Suprapubic skin (tissue), 4 donors: ENCODE measurements at places on chromosomes 6 and 20. TPM values are rescaled to one million over a fixed set of nuclear protein-coding genes. Genes with fewer than 3 reads are reported as not detected.

DNA sequence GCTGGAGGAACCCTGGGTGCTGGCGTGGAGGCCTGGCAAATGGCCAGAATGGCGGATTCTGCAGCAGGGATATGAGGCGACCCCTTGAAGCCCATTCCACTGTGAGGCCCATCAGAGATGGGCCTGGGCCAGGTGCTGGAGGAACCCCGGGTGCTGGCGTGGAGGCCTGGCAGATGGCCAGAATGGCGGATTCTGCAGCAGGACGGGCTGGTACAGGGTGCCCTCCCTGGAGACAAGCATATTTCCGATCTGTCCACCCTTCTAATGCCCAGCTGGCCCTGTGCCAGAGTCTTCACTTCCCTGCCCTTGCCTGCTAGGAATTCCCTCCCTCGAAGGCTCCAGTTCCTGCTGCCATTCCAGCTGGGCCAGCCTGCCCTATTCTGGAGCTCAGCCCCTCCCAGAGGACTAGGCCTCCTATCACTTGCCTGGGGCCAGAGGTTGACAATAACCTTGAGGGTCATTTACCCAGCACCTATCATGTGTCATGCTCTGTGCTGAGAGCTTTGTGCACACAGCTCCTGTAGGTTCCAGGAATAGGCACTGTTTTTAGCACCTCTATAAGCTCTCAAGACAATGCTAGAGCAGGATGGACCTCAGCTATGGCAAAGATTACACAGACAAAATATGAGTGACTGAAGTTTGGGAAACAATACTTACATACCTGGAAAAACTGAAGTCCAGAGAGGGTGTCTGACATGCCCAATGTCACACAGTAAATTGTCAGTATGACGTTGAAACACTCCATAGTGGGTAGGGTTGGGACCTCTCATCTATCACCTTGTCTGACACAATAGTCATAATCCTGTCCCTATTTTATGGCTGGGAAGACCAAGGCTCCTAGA is 21.4 kb downstream of the SUN5 start:
- peak; percentile 48 for DNase-seq

- no peak for DNase-seq
These were observed 96.0 kb downstream of the DTD1 start for GRCh38 chr20:18683839-18684238.

GRCh38 chr20:3710703-3711483 is 1.5 kb downstream of the SIGLEC1 start:
- peak; percentile 91 for DNase-seq

DNA sequence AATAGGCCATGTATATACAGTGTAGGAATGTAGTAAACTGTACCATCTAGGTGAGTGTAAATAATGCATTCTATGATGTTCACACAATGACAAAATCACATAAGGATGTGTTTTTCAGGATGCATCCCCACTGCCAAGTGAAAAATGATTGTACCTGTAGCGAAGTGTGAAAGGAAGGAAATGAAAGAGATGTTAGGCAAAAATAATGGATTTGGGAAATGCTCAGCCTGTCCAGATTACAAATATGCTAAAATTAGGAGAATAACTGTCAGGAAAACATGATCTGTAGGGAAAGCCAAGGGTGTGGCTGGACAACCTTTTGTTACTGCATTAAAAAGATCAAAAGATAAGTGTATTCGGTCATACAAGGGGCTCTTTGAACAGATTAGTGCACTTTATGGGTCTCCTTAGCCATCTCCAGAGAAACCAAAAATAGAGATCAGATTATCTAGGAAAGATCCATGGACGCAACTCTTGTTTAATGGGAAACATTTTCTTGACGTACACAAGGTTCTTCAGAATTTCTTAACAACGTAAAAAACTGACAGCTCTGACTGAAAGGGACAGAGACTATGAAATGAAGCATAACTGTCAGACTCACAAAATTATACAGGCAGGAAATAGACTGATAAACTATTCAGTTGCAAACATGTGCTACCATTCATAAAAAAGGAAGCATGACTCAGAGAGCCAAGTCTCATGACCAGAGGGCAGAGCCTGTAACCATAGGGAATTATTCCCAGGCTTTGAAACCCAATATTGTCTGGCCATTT is 253.6 kb upstream of the RAB32 start:
- DNase-seq = no peak

- DNase-seq = no peak
These were observed 3.9 kb downstream of the FKBP1A start for GRCh38 chr20:1388741-1389483.

DNA sequence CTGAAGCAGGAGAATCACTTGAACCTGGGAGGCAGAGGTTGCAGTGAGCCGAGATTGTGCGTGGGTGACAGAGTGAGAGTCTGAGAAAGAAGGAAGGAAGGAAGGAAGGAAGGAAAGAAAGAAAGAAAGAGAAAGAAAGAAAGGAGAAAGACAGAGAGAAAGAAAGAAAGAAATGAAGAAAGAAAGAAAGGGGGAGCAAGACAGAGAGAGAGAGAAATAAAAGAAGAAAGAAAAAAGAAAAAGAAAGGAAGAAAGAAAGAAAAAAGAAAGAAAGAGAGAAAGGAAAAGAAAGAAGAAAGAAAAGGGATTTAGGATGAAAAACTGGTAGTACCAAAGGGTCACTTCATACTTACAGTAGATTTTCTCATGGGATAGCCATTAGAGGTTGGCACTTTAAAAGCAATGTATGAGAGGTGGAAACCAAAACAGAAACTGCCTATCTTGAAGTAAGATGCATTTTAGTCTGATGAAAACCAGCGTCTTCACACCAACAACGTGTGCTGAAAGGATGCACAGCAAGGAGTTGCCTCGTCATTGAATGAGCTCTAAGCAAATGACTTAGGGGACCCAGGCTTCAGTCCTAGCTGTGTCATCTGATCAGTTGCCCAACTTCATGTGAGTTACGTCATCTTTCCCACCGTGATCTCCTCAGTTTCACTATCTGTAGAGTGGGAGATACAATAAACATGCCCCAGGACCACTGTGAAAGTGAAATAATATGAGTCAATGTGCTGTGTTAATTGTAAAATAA is 133.9 kb upstream of the NEDD9 start:
- no peak for DNase-seq

- DNase-seq = no peak
These were observed 85.5 kb upstream of the CNKSR3 start for GRCh38 chr6:154596009-154596408.

GRCh38 chr6:85479208-85479607 is 29.3 kb downstream of the NT5E start:
- DNase-seq = no peak

DNA sequence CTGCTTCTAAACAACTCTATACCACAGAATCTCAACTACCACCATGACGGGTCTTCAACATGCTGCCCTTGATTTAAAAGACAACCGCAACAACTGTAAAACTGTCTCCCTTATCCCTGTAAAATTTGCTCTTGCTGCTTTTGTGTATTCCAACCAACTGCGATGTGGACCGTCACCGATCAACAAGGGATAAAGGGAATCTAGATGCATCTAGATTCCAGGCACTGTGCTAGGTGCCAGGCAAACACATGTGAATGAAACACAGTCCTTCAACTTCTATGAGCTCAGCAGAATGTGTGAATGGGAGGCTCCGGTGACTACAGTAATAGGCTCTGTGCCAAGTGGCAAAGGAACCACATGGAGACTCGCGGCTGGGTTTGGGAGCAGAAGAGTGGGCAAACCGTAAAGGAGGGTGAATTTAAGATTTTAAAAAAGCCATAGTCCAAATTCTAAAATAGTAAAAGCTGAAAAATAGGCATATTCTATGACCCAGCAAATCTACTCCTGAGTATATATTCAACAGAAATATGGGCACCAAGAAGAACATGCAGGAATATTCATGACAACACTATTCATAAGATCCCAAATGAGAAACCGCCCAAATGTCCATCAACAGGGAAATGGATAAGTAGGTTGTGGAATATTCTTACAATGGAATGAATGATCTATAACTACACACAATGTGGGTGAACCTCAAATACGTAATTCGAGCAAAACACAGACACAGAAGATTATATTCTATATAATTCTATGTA is 3.7 kb upstream of the PRND start:
- no peak for DNase-seq

DNA sequence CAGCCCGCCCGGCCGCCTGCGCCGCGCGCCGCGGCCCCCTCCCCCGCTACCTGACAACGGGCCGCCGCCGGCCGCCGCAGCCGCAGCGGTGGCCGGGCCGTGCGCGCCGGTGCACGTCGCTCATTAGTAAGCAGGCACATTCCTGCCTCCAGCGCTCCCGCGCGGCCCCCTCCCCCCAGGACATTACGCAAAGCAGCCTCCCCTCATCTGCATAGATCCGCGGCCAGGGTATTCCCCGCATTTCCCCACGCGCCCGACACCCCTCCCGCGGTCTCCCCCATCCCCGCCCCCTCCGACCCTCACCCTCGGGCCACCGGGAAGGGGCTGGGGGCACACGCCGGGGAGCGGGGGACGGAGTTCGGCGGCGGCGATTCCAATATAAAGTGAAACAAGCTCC is at the start of gene HIVEP2:
Gene HIVEP2, minus strand, starts transcription at position 128 of the 397 bp plus-strand sequence. CDS start 170,438 bp downstream, outside the sequence.
- DNase-seq = peak; percentile 95

GRCh38 chr6:116280161-116280932 is 617 bp upstream of the TSPYL1 start:
- DNase-seq = no peak

GRCh38 chr6:47096211-47096895 is 54.2 kb upstream of the ADGRF1 start:
- no peak for DNase-seq

GRCh38 chr6:96576221-96576620 is 13.3 kb downstream of the FHL5 start:
- DNase-seq = no peak

GRCh38 chr6:46850792-46851191 is 57.6 kb downstream of the MEP1A start:
- no peak for DNase-seq

- peak; percentile 78 for DNase-seq
These were observed 40.9 kb upstream of the ZBP1 start for GRCh38 chr20:57660922-57661745.

GRCh38 chr6:110688661-110689268 is 126.5 kb downstream of the CDK19 start:
- no peak for DNase-seq

DNA sequence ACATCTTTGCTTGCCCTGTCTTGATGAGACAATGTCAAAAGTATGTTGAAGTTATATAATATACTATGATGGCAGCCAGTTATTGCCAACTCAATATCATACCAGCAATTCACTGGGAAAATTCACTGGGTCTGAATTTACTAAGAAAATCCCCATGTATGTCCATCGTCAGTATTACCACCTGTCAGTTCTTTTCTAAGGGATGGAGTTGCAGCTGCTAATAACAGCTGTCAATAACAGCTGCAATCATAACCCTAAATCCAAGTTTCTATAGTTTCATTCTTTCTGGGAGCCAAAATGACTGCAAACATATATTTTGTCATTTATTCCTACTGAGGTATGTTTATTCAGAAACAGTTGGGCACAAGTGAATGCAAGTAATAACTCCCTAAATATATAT is 132.6 kb upstream of the RIN2 start:
- DNase-seq = no peak

- DNase-seq = no peak
These were observed 42.6 kb upstream of the TMEM170B start for GRCh38 chr6:11494786-11495564.

DNA sequence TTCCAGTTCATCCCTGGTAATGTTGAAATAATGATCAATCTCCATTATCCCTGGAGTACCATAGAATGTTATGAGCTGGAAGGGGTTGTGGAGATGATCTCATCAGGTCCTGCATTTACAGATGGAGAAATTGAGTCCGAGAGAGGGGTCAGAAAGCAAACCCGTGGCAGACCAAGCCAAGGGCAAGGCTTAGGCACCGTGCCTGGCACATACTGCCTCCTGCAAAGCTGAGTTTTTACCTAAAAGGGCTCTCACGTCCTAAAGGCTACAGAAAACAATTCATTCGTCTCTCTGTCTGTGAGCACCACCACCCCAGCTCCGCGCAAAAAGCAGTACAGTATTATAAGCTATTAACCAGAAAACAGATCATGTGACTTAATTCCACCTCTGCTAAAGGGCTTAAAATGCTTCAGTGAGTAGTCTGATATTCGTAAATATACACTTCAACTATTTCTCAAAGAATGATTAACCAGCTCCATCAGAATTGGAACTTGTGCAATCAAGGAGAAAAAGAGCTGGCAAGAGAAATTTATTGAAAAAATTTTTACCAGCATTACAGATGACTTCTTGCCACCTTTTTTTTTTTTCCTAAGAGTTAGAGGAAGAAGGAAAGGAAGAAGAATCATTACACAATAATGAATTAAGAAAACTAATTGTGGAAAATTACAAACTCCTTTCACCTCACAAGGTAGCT is 3.4 kb upstream of the PARD6B start:
- DNase-seq = no peak

DNA sequence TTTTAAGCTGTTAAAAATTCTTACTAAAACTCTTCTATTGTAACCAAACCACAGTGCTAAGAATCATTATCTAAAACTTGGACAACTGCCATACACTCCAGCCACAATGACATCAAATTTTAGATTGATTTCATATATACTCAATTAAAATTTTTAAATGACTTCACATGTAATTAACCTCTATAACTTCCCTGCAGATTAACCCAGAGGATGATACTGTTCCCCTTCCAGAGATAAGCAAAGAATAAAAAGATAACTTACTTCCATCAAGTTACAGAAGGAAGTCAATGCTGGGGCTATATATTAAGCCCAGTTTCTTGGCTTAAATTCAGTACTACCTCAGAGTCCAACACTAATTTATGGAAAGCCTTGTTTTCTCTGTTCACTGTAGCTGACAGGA is 71.3 kb downstream of the ARHGAP18 start:
- no peak for DNase-seq

GRCh38 chr6:32967151-32968091 is 973 bp upstream of the BRD2 start:
- no peak for DNase-seq

- no peak for DNase-seq
These were observed 128.3 kb upstream of the MAP3K7 start for GRCh38 chr6:90715093-90715655.

GRCh38 chr6:69719602-69720193 is 77.1 kb downstream of the LMBRD1 start:
- no peak for DNase-seq

The LAMA2 gene
- total RNA-seq = 15.1 TPM

The PTCRA gene
- total RNA-seq = not detected

The SSTR4 gene
- not detected for total RNA-seq

The FAM83C gene
- total RNA-seq = 68.8 TPM

The TGM3 gene
- total RNA-seq = 24.9 TPM

The SLC22A16 gene
- total RNA-seq = not detected

The ESR1 gene
- total RNA-seq = 1.3 TPM

The CFAP206 gene
- total RNA-seq = not detected

The SERPINB1 gene
- total RNA-seq = 20.6 TPM

The PI16 gene
- 2.8 TPM for total RNA-seq

The VSX1 gene
- not detected for total RNA-seq
